ENCODE measurements at places on chromosomes 5 and 9.

- DNase-seq = no peak
Measured at GRCh38 chr9:114779352-114779845, 26.4 kb downstream of the TNFSF15 start.

DNA sequence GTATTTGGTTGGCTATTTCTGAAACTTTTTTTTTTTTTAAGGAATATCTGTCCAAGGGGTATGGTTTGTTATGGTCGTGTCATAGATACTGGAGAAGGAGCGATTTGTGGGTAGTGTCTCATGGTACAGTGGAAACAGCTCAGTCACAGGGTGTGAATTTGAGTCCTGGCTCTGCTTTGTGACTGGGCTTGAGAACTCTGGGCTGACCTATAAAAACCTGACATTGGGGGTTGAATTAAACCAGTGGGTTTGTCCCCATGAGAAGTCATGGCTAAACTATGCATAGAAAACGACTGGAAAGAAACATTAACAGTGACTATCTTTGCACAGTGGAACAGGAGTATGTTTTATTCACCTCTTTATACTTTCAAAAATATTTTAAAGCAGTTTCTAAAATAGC lies 54.7 kb downstream of the MACROH2A1 start:
- DNase-seq = no peak

DNA sequence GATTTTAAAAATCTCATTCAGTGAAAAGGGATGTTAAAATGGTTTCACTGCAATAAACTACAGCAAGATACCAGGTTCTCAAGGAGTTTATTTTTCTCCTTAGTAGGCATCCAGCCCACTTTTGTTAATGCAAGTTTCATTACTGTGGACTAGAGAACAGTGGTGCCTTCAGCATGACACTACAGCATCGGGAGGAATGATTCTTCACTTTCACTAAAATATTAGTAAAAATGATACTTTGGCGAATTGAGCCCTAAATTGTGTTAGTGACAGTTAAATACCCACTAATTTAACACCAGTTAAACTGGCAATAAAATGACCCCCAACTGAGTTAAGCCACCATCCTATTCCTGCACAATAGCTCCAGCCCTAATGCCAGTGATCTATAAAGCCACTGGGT lies 152.2 kb upstream of the MPDZ start:
- DNase-seq = no peak

DNA sequence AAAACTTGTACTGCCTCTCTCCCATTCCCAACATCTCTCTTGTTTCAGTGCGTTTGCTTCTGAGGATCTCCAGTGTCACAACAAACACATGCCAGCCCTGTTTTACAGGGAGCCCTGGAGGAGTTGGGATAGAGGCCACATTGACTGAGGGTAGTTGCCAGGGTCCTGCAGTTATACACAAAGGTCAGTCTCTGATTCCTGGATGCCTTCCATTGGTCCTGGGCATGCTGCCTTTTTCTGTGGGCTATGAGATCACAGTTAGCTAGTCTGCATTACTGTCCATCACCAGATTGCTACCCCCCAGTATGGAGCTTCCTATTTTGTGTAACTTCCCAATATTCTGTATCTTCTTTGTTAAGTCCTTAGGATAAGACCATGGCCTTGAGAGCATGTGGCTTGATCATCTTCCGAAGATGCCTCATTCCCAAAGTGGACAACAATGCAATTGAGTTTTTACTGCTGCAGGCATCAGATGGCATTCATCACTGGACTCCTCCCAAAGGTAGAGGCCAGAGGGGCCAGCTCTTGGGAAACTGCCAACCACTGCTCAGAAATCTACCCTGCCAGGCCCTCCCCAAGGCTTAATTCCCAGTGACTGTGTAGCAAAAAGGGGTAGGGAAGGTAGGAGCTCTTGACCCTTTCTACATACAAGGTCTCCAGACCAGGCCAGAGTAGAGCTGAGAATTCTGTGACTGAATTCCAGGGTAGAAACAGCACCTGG lies 9.5 kb downstream of the NUDT2 start:
- no peak for DNase-seq

DNA sequence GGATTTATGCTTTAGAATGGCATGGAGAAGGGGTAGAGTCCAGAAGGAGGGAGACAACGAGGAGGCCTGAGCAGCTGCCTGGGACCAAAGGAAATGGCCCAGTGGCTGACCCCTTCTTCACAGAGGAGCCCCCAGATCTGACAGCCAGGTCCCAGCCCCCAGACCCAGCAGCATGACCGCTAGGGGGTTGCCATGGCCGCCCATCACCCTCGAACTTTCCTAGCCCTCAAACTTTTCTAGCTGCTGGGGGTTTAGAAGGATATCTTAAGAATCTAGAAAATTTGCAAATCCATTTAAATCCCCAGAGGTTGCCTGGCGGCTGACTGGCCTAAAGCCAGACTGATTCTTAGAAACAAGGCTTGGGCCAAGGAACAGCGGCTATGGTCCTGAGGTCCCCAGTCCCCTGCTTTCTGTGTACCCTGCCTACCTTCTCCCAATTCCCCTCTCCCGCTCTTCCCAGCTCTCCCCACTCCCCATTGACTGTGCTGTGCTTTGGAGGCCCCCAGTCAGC lies 972 bp downstream of the PDGFRB start:
- DNase-seq = no peak

DNA sequence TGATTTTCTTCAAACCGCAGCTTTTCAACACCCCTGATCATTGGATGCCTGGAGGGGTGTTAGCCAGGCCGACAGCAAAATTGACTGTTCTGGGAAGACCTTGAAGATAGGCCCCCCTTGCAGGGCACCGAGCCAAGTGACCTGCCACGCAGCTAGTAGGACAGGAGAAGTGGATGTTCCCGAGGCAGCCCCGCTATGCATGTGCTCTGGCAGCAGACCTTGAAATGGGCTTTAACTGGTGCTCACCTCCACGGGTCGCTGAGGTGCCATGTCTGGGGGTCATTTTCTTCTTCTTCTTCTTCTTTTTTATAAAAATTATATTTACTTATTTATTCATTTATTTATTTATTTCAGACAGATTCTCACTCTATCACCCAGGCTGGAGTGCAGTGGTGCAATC lies 12.6 kb downstream of the FGF18 start:
- DNase-seq = no peak

DNA sequence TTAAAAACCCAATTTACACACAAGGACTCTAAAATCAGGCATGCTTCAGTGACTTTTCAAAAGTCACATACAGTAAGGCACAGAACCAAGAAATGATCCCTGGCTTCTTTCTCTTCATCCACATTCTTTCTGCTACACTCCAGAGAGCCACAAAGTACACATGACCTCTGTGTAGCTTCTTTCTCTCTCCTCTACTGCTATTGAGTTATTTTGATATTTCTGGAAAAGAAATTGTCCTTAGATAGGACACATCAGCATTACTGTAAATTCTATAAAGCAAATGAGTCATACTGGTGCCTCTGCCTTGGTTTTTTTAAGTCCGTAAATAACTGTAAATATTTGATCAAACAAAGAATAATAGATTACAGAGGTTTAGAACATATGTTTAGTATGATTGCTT lies 96.3 kb downstream of the KIAA0825 start:
- DNase-seq = no peak

- DNase-seq = no peak
Measured at GRCh38 chr5:95958310-95959014, 3.2 kb downstream of the ELL2 start.

DNA sequence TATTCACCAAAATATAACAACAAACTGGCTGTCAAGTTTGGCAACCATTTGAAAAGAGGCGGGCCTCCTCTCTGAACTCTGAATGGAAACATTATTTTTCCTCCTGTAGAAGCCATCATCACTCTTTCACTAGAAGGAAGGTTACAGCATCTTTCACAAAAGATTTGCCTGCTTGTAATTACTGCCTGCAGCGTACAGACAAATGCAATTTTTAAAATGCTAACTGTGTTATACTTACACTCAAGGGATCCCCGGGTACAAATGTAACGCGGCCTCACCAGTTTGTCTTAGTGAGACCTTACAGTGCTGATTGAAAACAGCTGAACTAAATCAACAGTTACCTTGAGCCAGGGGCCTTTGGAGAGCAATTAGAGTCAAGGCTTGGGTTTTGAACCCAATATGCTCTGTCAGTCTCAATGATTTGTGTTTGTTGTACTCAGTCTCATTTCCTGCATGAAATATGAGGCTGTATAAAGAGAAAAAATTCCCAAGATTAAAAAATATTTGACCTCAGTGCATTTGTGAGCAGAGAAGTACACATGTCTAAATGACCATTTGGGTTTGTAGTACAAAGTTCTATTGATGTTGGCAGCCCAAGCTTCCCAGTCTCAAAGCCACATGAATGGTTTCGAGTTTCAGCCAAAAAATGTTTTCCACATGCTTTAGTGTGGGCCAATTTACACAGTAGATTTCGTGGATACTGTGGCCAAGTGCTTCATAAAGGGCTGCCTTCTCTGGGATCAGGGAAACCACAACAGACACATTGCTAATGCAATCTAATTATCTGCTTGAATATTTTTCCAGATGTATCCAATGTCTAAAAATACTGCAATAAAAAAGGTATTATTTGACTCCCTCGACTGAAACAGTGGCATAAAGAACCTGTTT lies 500.0 kb downstream of the SPATA31D1 start:
- DNase-seq = no peak

DNA sequence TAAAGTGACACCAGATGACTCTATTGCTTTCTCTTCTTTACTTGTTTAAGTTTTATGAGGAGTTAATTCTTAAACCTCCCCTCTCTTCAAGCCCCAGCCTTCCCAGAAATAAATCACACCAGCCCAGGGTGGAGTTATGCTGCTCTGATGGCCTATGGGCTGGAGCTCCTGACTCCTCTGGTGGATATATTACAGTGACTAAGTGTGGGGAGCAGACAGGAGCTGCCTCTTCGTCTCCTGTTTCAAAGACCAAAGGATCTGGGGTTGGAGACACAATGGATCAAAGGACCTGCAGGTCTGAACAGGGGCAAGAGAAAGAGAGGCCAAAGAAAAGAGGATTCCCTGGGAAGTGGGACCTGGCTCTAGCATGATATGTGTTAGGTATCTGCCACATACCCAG lies 312.0 kb upstream of the MSX2 start:
- no peak for DNase-seq

GRCh38 chr5:53997736-53998627 lies 312.4 kb downstream of the ARL15 start:
- DNase-seq = no peak

- no peak for DNase-seq
Measured at GRCh38 chr5:28165096-28165495, 1126.7 kb upstream of the CDH9 start.

DNA sequence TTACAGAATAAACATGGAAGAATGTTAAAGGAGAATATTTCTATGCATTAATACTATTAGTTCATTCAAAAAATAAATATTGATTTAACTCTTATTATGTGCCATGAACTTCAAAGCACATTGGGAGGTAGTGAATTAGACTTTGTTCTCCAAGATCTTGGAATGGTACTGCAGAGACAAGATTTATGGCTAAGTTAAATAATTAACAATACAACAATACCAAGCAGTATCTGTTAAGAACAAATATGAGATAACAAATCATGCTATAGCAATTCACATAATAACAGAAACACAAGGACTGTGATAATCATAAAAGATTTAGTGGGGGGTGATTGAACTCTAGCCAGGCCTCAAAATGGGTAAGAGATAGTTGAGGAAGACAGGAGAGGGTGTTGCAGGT lies 11.6 kb downstream of the NMUR2 start:
- no peak for DNase-seq

DNA sequence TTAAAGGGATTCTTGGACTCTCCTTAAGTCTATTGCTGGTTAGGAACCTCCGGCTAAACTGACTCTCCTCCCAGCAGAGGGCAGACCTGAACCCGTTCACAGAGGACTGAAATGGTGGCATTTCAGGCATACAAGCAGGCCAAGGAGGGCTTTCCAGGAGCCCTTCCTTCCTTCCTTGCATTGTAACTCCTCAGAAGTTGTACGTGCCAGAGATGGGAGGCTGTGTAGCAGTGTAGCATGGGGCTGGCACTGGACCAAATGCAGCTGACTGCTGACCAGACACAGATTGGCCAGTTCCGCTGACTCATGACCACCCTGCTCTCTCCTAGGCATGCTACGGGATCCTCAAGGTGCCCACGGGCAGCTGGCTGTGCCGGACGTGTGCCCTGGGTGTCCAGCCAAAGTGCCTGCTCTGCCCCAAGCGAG lies 36.4 kb downstream of the JADE2 start:
- no peak for DNase-seq

DNA sequence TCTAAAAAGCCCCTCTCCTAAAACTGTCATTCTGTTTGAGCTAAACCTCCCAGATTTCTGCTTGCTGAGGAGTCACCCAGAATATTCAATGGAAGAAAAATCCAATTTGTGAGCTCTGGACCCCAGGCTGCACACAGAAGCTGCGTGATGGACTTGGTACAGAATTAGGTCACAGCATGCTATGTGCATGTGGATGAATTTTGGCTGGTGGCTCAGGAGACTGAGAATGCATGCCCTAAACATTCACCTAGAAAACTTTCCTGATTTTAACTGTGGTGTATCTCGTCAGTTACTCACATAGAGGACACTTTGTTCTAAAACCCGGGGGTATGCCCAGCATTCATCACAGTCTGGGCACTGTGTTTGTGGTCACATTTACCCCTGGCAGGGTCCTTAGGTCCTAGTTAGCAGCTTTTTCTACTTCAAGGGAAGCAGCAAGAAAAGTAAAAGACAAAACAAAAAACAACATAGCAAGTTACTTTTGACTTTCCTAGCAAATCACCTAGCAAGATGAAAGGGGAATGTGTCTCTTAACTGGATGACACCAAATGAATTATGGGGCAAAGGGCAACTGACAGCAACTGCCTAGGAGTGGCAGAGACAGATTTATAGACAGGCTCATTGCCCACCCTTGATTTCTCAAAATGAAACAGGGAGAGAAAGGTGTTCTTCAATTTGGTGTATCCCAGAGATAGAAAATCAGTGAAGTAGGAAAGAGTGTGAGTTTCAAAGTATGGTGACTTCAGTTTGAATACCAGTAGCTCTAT lies 8.3 kb upstream of the SHROOM1 start:
- no peak for DNase-seq

- no peak for DNase-seq
Measured at GRCh38 chr9:99497641-99498040, 275.6 kb downstream of the SEC61B start.

DNA sequence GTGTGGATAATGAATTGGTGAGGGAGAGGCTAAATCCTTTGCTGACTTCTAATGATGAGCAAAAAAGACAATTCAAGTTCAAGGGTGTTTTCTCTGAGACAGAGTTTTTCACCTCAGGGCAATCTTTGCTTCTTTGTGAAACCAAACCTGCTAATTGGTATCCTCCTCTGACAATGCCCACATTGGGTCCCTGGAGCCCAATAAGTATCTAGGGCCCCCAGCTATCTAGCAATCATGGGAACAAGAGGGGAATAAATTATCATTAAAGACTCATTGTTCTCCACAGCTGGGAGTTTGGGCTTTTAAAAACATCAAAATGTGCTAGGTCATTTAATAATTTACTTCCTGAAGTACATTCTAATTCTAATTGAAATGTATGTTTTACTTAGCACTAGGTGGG lies 227.3 kb downstream of the TMEM167A start:
- DNase-seq = no peak
